ENCODE measurements at places on chromosomes 3 and 15.

DNA sequence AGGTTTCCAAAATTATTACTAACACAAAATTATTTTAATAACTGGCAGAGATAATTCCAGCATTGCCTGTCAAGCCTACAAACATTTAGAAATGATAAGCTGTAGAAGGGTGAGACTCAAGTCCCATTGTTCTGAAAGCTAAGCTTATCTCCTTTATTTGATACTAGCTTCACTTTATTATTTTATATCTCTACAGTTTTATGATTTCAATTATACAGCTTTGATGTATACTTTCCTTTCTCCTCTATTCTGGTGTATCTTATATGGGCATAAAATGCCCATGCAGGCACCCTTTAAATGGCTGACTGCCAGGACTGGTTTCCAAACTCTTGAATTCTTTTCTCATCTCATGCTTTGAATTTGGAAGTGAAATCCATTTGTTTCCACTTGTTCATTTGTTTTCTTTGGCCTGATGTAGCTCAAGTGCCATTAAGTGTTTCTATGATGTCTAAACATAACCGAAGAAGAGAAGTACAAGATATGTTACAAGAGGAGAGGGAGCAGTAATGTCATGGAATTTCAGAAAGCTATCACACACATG, 372.1 kb upstream of the ARHGEF26 start:
- DNase-seq: no peak

GRCh38 chr15:56613811-56614210, 119.5 kb downstream of the ZNF280D start:
- no peak for DNase-seq

DNA sequence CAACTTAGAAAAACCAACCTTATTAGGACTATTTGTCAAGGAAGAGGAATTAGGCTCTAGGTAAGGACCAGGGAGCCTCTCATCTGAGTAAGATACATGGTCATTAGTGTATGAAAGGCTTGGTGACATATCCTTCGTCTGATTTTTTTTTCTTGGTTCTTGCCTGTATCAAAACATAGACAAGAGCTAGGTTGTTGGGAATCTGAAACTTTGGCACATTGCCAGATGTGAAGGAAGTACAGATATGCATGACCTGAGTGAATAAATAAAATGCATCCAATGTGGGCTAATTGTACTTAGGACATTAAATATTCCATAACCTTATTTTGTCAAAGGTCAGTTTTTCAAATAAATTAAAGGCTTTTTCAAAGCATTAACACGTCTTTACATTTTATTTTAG, 151.8 kb downstream of the SYNPR start:
- no peak for DNase-seq

- DNase-seq: no peak
Observed at GRCh38 chr3:8990266-8991215, 27.3 kb upstream of the RAD18 start.

- DNase-seq: no peak
Observed at GRCh38 chr3:53457068-53457467, 37.3 kb upstream of the CACNA1D start.

DNA sequence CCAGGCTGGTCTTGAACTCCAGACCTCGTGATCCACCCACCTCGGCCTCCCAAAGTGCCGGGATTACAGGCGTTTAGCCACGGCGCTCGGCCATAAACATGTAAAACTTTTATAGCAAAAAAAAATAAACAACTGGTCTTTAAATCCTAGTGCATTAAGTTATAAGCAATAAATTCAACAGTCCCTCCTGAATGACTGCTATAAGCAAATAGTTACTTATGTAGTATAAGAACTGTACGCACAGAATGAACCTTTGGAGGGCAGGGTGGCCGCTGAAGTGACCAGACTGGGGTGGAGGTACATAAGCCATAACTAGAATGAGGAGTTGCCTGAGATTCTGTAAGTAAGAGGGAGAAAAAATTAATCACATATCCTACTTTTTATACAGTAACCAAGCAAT, 12.6 kb downstream of the CCDC14 start:
- no peak for DNase-seq
